ENCODE measurements at places on chromosomes 2 and 18.

DNA sequence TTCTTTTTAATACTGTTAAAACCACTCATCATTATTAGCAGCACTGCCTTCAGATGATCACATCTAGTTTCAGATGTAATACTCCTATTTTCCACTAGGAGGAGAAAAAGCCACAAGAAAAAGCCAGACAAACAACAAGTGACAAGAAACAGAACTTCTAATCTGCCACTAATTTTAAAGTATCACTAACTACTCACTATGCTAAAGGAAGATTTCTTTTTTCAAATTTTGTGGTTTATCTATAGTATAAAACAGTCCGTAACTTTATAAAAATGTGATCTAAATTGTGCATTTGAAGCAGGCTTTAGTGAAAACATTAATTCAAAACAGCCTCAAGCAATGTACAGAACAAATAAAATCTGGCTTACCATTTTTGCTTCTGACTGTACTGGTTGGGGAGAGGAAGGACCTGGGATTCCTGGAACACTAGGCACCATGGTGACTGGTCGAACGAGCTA lies 56.8 kb downstream of the ATF2 start:
- no peak for DNase-seq

- no peak for DNase-seq
Observed at GRCh38 chr18:56639104-56639381, 651 bp upstream of the TXNL1 start.

DNA sequence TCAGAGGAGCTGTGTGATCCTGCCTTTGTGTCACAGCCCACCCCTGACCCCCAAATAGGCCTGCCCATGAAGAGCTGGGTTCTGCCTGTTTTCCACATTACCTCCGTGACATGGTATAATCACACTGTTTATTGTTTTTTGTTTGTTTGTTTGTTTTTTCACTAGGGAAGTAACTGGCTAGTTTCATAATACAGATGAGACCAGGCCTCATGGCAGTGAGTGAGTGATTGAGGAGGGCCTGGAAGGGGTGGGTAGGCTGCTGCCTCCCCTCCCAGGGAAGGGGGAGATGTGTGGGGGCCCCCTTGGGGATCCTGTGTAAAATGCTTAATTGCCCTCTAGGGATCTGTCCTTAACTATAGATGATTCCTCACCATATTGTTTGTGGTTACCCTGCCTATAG lies 190.5 kb downstream of the LDLRAD4 start:
- no peak for DNase-seq

- no peak for DNase-seq
Observed at GRCh38 chr2:23660237-23660636, 266.7 kb downstream of the ATAD2B start.

DNA sequence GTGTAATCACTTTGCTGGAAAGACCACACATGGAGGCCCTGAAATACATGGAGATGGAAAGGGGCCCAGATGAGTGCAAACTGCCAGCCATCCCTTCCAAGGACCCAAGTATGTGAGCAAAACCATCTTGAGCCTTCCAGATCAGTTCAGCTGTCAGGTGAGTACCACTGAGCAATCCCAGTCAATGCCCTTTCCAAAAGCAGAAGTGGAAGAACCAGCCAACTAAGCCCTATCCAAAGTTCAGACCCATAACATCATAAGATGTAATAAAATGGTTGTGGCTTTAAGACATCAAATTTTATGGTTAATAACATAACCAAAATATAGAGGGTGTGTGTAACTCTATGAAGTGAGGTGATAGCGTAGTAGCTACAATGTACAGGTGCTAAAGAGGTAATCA lies 88.5 kb downstream of the NXPH2 start:
- DNase-seq, result no peak

DNA sequence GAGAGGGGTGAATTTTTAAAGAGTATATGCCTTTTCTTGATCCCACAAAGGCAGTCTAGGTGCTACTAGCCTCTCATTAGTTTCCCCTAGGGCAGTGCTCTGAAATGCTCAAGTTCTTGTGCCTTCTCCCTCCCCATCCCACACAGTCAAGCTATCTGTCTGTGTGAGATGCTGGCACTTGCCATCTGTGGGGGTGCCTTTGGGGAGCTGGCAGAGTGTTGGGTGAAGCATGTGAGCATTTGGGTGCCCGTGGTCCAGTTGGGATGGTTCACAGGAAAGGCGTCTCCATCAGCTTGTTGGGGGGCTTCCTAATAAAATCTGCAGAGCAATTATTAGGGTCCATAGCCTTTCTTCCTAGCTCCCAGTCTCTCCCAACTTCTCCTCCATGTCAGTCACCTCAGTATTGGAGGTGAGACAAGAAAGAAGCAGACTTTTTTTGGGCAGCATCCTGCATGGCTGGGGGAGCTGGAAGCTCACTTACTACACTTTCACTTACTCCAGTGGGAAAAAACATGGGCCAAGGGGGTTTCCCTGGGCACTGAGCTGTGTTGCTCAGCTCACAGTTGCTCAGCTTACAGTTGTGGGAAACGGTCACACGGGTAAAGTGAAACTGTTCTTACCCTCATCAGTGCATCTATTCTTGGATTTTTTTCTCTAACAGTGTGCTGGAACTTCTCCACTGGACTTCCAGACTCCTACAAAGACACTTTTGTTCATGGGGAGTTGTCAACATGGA lies 29.3 kb downstream of the COLEC11 start:
- DNase-seq, result no peak

- no peak for DNase-seq
Observed at GRCh38 chr2:239024226-239024625, 176.3 kb downstream of the TWIST2 start.

GRCh38 chr2:47767880-47768609 lies 14.9 kb upstream of the MSH6 start:
- DNase-seq, result peak; percentile 58

GRCh38 chr2:210132239-210132638 lies 39.0 kb downstream of the KANSL1L start:
- DNase-seq, result no peak

DNA sequence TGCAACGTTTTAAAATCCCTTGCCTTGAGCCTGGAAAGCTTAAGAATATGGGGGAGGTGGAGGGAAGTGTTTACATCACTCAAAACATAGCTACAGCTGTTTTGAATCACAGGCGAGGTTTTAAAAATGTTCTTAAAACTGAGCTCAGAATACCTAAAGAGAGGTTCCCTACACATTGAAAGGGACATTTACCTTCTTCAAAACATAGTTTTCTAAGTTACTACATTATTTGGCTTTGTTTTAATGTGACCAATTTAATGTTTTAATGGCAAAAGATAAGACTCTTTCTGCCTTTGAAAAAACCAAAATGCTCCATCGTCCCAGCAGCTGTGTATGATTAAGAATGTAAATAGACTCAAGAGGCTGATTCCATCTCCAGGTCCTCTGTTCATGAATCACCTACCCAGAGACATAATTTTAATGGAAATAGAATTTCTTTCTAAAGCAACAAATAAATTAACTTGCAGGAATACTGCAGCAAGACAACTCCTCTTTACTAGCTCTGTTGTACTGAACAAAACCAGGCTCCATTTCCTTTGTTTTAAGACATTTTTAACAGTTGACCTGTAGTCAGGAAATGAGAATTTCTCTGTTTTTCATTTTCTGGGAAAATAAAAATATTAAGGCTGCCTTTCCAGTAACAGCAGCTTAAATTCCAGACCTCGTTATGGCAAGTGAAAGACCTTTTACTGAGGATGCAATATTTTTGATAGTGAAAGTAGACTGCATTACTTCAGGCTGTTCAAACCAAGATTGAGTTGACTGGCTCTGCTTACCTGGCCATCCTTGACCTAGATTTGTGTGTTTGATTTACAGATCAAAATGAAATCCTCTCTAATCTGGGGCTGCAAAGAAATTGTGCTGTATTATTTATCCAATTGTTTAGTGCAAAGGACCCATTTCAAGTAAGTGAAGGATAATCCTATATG lies 33.7 kb upstream of the WDR75 start:
- no peak for DNase-seq

- no peak for DNase-seq
Observed at GRCh38 chr2:1091895-1092585, 141.4 kb downstream of the SNTG2 start.

- DNase-seq, result no peak
Observed at GRCh38 chr2:141468761-141469160, 662.1 kb downstream of the LRP1B start.

DNA sequence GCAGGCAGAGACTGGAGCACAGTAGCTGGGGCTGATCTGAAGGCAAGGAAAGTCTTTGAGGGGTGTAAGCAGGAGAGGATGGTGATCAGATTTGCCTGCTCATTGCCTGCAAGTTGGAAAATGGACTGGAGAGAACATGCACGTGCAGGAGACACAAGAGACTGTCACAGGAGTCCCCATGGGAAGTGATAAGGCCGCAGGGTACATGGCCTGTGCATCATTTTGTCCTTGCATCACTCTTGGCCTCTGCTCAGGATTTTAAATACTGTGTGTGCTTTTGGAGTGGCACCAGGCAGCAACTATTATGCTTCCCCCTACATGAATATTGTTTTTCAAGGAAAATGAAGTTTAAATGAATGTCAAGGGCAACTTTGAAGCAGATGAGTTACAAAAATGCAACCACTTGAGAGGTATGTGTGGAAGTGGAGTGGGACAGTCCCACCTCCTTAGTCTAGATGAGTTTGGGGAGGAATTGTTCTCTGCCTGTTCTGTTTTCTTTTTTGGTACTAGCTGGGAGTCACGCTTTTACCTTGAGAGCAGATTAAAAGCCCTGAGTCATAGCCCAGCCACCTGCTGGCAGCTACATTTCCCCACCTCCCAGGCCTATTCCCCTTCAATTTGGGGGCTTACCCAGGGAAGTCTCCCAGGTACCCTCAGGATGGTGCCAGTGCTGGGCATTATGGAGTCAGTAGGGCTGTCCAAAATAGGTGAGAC lies 19.3 kb downstream of the MAPK4 start:
- DNase-seq, result no peak

GRCh38 chr2:219733746-219734145 lies 106.3 kb downstream of the SLC4A3 start:
- no peak for DNase-seq

DNA sequence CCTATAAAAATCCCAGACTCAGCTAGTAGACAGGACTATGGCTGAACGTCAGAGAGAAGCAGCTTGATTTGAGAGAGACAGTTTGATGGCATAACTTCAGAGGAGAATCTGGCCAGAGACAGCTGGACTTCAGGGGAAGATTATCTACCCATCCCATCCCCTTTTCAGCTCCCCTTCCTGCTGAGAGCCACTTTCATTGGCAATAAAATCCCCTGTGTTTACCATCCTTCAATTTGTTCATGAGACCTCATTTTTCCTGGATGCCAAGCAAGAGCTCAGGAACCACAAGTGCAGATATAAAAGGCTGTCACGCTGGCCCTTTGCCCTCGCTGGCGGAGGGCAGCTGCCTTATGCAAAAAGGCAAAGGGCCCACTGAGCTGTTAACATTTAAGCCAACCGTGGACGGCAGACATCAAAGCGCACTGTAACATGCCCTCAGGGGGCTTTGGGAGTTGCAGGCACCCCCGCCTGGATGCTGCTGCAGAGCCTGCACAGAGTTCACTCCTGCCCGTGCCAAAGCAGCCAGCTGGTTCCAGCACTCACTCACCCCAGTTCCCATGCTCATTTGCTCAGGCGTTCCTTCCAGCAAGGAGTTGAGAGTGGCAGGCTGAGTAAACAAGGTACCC lies 164.3 kb upstream of the PGAP1 start:
- no peak for DNase-seq

DNA sequence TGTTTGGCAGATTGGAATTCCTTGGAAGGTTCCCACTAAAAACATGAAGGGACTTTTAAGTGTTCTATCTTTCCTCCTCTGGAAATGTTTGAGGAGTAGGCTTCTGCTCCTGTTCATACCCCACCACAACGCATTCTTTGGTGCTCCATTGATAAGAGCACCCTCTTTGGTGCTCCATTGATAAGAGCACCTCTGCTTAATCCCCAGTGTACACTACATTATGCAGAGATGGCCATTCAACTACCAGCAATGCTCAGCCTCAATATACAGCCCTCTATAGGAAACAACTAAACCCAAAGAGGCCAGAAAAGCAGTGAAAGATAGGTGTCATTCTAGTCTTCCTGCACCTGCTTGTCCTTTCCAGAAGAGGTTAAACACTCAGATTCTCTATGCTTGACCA lies 1.8 kb upstream of the CHAC2 start:
- no peak for DNase-seq

- no peak for DNase-seq
Observed at GRCh38 chr18:59026831-59027410, 112.8 kb upstream of the SEC11C start.

- no peak for DNase-seq
Observed at GRCh38 chr18:53944721-53945120, 279.7 kb downstream of the MBD2 start.

DNA sequence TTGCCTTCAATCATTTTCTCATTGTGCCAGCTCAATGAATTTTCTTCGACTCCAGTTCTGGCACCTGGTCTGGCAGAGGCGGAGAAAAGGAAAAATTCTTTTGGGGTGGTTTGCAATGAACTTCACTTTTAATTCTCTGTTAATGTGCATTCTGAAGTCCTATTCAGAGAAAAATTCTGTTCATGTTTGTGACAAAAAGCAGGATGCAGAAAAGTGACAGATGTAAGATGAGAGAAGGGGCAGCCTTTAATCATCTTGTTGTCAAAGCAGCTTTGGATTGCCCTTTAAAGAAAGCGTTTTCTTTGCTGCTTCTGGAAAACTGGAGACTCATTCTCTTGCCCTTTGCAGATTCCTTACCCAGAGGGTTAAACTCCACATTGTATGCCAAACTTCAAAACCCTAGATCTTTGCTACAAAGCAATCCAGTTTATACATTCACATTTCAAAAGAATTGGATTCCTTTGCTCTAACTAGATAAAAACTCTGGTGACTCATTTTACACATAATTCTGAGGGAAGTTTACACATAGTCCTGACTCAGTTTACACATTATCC lies 94.6 kb upstream of the CAVIN2 start:
- no peak for DNase-seq

- no peak for DNase-seq
Observed at GRCh38 chr2:43220229-43220751, 6.1 kb downstream of the ZFP36L2 start.

GRCh38 chr2:38121481-38121880 lies 45.5 kb upstream of the CYP1B1 start:
- DNase-seq, result no peak

DNA sequence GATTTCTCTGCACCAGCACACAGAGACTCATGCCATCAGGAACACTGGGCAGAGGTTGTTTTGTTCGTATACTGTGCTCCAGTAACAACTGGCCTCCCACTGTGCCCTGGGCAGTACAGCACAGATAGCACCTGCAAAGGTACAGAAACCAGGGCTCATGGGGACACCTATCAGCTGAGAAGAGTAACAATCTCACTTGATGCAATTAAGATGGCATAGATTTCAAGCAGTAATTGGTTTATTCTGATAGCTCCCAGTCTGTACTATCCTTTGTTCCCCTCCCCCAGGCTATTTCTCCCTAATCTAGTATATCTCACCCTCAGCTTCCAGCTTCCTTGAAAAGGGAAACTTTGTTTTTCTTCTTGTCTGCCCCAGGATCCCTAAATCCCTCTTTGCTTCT lies 343.9 kb upstream of the MMADHC start:
- no peak for DNase-seq
